CD8-positive, alpha-beta memory T cell (primary cell): ENCODE measurements at places on chromosomes 4 and X. TPM values are rescaled to one million over a fixed set of nuclear protein-coding genes. Genes with fewer than 3 reads are reported as not detected.
A peak's percentile ranks its signal among the peaks of the same experiment; 100 is the strongest.

- H3K36me3 ChIP-seq: no peaks in the 10 kb centered on the region
- H3K27me3 ChIP-seq: no peaks in the 10 kb centered on the region
- DNase-seq: no peak
- H3K4me3 ChIP-seq: no peak overlapping the region
Measured at GRCh38 chr4:11650801-11651596, 222.3 kb upstream of the HS3ST1 start.

HTN1 gene
- not detected for polyA plus RNA-seq

GRCh38 chrX:136488706-136489105 lies 959 bp downstream of the BRS3 start:
- H3K4me3 ChIP-seq: no peak overlapping the region
- DNase-seq: no peak
- H3K4me1 ChIP-seq: no peaks in the 10 kb centered on the region
- no peak overlapping the region for H3K27ac ChIP-seq
- no peaks in the 10 kb centered on the region for H3K36me3 ChIP-seq

GRCh38 chr4:123545667-123546572 lies 149.3 kb downstream of the SPRY1 start:
- no peak overlapping the region for H3K27ac ChIP-seq
- no peak overlapping the region for H3K4me3 ChIP-seq
- no peaks in the 10 kb centered on the region for H3K4me1 ChIP-seq
- DNase-seq: no peak

DNA sequence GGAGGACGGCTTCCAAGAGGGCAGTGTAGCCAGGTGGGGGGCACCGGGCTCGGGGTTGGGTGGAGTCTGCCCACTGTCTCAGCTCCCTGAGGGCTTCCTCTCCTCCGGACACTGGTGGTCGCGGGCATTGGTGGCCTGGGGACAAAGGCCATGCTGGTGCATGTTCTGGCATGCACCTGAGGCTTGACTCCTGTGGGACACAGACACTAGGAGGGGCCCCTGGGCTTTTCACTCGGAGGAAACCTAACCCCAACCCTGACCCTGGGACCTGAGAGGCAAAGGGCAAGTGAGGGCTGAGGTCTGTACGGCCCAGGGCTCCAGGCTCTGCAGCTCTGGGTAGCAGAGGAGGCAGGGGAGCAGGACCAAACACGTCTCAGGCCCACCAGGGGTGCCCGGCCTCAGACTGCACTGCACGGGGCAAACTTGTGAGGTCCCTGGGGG lies 22.3 kb upstream of the FGFR3 start:
- DNase-seq: no peak
- no peaks in the 10 kb centered on the region for H3K27me3 ChIP-seq
- H3K27ac ChIP-seq: no peak overlapping the region
- H3K36me3 ChIP-seq: no peaks in the 10 kb centered on the region
- no peak overlapping the region for H3K4me3 ChIP-seq
- no peaks in the 10 kb centered on the region for H3K4me1 ChIP-seq

NAA11 gene
- polyA plus RNA-seq: not detected

DNA sequence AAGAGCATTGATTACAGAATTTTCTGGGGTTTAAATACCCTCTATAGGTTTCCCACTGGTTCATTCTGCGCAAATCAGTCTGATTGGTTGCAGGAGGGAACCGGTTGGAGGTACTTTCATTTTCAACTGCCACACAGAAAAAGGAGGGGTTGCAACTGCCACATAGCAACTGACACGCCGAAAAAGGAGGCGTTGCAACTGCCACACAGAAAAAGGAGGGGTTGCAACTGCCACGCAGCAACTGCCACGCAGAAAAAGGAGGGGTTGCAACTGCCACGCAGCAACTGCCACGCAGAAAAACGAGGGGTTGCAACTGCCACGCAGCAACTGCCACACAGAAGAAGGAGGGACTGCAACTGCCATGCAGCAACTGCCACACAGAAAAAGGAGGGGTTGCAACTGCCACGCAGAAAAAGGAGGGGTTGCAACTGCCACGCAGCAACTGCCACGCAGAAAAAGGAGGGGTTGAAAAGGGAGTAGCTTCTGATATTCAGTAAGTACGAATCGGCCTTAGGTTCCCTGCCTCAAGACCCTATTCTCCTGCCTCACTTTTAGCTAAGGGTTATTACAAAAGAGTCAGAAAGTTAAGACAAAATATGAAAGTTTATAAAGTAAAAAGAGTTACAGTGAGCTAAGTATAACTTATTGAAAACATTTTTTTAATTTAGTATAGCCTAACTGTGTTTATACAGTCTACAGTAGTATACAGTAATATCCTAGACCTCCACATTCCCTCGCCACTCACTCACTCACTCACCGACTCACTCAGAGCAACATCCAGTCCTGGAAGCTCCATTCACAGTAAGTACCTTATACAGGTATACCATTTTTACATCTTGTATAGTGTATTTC lies 431.8 kb downstream of the KCTD8 start:
- no peak overlapping the region for H3K27ac ChIP-seq
- no peaks in the 10 kb centered on the region for H3K27me3 ChIP-seq
- no peaks in the 10 kb centered on the region for H3K4me1 ChIP-seq
- H3K4me3 ChIP-seq: no peak overlapping the region
- no peaks in the 10 kb centered on the region for H3K36me3 ChIP-seq

SPANXD gene
- polyA plus RNA-seq: not detected

HS6ST2 gene
- not detected for polyA plus RNA-seq

DNA sequence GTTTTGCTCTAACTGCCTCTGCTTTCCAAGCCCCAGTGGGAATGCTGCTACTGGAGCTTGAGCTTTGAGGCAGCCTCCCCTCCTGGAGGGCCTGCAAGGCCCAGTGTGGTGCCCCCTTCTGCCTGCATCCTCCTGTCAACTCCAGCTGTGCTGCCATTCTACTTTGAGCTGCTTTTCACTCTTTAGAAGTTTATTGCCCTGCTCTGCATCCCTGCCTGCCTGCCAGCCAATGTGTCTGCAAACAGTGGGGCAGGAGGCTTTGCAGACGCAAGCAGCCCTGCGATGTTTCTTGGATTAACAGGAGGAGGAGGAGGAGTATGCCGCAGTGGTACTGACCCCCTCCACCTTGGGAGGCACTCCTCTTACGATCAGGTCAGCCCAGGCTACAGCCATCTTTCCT lies 16.4 kb downstream of the TMEM31 start:
- H3K36me3 ChIP-seq: no peaks in the 10 kb centered on the region
- H3K27me3 ChIP-seq: no peaks in the 10 kb centered on the region
- no peak for DNase-seq
- no peak overlapping the region for H3K27ac ChIP-seq
- no peak overlapping the region for H3K4me3 ChIP-seq

GRCh38 chr4:56400560-56400959 lies 13.3 kb upstream of the AASDH start:
- H3K27me3 ChIP-seq: no peaks in the 10 kb centered on the region
- no peak overlapping the region for H3K4me3 ChIP-seq
- peaks cover 13% of the 10 kb centered on the region for H3K36me3 ChIP-seq
- H3K4me1 ChIP-seq: no peaks in the 10 kb centered on the region
- DNase-seq: no peak
- no peak overlapping the region for H3K27ac ChIP-seq

DNA sequence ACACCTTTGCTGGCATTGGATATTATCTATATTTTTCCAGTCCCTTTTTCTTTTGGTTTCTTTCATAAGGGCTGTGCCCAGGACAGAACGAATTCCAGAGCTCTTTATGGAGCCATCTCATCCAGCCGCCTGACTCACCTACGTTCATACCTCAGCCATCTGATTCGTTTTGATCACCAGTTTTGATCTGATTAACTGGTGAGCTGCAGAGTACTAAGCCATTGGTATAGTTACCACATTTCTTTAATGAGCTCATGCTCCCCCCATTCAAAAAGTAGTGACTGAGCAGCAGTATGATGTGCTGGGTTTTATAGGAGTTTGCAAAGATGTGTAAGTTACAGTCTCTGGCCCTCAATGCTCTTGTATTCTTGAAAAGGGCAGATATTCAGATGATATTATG lies 43.0 kb upstream of the CDKN2AIP start:
- H3K27ac ChIP-seq: no peak overlapping the region
- H3K36me3 ChIP-seq: no peaks in the 10 kb centered on the region
- no peaks in the 10 kb centered on the region for H3K27me3 ChIP-seq
- DNase-seq: no peak

CCKAR gene
- not detected for polyA plus RNA-seq

ZNF330 gene
- 27.9 TPM for polyA plus RNA-seq

DNA sequence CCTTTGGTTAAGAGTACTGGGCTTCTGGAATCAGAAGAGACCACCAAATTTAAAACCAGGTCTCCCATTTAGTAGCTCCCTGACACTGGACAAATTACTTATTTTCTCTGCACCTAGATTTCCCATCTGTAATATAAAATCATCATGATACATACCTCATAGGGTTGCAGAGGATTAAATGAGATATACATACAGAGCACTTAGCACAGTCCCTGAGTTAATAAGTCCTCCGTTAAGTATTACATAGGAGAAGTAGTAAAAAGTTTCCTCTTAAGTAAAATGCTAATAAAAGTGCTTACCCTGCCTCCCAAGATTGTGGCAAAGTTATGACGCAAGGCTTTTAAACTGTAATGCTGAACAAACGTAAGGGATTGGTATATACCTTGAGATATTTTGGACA lies 539 bp upstream of the CHIC1 start:
- H3K27me3 ChIP-seq: no peaks in the 10 kb centered on the region
- DNase-seq: no peak
- H3K27ac ChIP-seq: peak overlapping the region; percentile 67
- H3K4me1 ChIP-seq: peaks cover 9% of the 10 kb centered on the region
- no peaks in the 10 kb centered on the region for H3K36me3 ChIP-seq
- H3K4me3 ChIP-seq: peak overlapping the region; percentile 87

DNA sequence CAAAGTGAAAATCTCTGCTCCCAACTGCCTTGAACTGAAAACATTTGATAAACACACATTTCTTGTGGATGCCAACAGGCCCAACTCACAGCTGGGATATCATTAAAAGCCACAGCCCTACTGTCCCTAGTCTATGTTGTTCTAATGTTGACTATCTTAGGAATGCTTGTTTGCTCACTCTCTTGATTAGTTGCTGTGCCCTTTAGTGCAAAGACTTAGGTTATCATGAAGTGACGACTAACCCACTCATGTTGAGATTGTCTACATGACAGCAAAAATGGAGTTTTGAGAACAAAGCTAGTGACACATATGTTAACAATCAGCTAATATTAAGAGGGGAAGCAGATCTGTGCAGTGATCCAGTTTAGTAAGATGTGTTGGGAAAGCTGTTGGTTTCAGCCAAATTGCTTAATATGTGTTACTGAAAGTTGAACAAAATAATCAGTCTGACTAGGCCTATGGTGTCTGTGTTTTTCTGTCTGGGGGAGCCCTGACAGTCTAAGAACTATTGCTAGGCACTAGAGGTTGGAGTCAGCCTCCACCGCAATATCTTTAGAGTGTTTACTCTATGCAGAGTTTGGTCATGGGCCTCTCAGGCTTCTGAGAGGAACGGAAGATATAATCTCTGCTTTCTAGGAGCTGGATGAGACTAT lies 125.5 kb downstream of the ATG4A start:
- no peaks in the 10 kb centered on the region for H3K4me1 ChIP-seq
- no peaks in the 10 kb centered on the region for H3K27me3 ChIP-seq
- H3K27ac ChIP-seq: no peak overlapping the region
- DNase-seq: no peak

TSPAN7 gene
- polyA plus RNA-seq: 0.22 TPM

- DNase-seq: no peak
- H3K4me1 ChIP-seq: no peaks in the 10 kb centered on the region
- no peak overlapping the region for H3K4me3 ChIP-seq
- H3K27ac ChIP-seq: no peak overlapping the region
- no peaks in the 10 kb centered on the region for H3K27me3 ChIP-seq
- H3K36me3 ChIP-seq: no peaks in the 10 kb centered on the region
Measured at GRCh38 chrX:7202206-7202605, 54.3 kb upstream of the PUDP start.

DNA sequence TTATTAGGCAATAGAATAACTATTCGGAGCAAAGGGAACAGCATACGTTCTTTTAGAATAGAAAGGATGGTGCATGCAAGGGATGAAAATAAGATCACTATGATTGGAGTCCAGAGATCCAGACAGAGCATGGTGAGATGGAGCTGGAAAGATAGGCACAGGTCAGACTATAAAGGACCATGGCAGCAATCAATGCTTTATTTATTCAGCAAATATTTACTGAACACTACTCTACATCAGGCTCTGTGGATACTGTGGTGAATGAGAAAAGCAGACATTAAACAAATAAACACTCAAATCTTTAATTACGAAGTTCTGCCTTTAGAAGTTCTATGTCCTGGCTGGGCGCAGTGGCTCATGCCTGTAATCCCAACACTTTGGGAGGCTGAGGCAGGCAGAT lies 44.7 kb upstream of the ACSL4 start:
- H3K4me3 ChIP-seq: no peak overlapping the region
- DNase-seq: no peak
- H3K27ac ChIP-seq: no peak overlapping the region
- no peaks in the 10 kb centered on the region for H3K4me1 ChIP-seq

CT45A3 gene
- not detected for polyA plus RNA-seq

MAGEE2 gene
- not detected for polyA plus RNA-seq

DNA sequence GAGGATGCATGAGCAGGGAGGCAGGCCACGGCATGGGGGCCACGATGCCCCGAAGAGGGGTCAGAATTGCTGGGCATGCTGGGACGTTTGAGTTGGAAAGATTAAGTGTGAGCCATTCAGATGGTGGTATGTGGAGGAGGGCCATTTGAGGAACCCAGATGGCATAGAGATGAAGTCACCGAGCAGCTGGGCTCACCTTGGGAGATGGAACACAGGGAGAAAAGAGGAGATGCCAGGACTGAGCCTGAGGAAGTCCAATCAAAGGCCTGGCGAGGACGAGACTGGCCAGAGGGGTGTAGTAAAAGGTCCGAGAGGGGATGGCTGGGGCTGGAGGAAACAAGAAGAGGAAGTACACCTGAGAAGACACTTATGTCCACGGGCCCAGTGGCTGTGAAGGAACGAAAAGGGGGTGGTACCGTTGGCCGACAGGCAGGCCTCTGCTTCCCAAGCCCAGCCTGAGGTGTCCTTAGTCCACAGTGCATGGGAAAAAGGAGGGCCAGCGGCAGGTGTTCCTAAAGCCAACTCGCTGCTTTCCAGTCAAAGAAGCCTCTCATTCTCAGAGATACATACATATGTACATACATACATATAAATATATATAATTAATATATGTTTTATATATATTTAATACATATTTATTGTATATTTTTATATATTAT lies 54.6 kb upstream of the CLCN4 start:
- DNase-seq: no peak
- H3K27me3 ChIP-seq: no peaks in the 10 kb centered on the region
- H3K4me1 ChIP-seq: peaks cover 35% of the 10 kb centered on the region
- H3K4me3 ChIP-seq: no peak overlapping the region

SLIT2 gene
- polyA plus RNA-seq: not detected

GRCh38 chr4:115580901-115581300 lies 467.5 kb upstream of the NDST4 start:
- DNase-seq: no peak
- H3K4me3 ChIP-seq: no peak overlapping the region
- no peaks in the 10 kb centered on the region for H3K36me3 ChIP-seq
- H3K27me3 ChIP-seq: no peaks in the 10 kb centered on the region

- DNase-seq: no peak
- H3K27ac ChIP-seq: no peak overlapping the region
- H3K36me3 ChIP-seq: no peaks in the 10 kb centered on the region
- no peak overlapping the region for H3K4me3 ChIP-seq
- H3K27me3 ChIP-seq: no peaks in the 10 kb centered on the region
- no peaks in the 10 kb centered on the region for H3K4me1 ChIP-seq
Measured at GRCh38 chrX:133674726-133675470, 259.6 kb upstream of the GPC4 start.
